ENCODE measurements at places on chromosomes 12 and 14.

DNA sequence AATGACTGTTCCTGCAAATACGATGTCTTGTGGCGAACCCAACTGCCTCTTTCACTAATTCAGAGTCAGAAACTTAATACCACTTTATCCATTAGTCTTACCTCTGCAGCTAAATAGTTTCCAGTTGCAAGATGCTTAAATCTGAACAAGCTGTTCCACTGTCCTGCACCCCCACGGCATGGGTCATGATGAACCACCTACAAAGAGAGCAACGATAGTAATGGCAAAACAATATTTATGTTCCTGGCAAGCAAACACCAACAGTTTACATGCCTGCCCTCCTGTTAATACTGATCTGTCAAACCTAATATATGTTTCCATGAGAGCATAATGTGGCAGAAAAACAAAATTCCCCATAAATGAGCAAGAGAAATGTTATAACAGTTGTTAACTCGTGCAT lies 121.9 kb downstream of the ITPR2 start:
- DNase-seq, result no peak

- DNase-seq, result no peak
Observed at GRCh38 chr12:67539946-67540345, 108.6 kb upstream of the DYRK2 start.

DNA sequence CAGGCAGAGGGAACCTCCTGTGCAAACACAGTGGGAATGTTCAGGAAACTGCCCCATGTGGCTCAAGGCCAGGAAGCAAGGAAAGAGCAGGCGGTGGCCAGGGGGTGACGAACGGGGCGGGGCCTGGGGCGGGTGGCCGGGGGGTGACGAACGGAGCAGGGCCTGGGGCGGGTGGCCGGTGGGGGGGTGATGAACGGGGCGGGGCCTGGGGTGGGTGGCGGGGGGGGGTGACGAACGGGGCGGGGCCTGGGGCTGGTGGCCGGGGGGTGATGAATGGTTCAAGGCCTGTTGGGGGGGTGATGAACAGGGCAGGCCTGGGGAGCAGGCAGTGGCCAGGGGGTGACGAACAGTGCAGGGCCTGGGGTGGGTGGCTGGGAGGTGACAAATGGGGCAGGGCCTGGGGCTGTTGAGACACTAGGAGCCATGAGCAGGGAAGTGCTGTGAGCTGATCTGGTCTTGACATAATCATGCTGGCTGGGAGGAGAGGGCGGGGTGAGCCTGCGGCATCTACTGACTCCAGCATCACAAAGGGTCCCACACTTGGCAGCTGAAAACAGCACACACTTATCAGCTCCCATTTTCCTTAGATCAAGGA lies 62.7 kb upstream of the FBRSL1 start:
- no peak for DNase-seq

DNA sequence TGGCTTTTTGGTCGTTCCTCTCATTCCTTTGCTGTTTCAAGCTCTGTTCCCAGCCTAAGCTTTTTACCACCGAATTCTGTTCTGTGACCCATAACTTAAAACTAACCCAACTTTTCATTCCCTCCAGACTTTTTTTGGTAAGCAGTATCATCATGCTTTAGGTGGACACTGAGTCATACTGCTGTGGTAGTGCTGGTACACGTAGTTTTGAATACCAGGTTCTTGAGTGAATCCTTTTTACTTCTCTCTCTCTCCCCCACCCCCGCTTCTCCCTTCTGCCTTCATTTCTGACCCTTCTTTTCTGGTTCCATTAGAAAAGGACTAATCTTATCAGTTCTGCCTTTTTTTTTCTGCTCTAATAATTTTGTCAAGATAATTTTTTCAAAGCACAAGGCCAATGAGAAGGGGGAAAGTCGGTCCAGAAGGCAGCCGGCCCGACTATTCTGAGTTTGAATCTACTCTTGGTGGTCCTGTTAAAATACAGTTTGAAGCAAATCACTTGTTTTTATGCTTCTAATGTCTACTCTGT lies 2.3 kb upstream of the MDM2 start:
- DNase-seq, result no peak

DNA sequence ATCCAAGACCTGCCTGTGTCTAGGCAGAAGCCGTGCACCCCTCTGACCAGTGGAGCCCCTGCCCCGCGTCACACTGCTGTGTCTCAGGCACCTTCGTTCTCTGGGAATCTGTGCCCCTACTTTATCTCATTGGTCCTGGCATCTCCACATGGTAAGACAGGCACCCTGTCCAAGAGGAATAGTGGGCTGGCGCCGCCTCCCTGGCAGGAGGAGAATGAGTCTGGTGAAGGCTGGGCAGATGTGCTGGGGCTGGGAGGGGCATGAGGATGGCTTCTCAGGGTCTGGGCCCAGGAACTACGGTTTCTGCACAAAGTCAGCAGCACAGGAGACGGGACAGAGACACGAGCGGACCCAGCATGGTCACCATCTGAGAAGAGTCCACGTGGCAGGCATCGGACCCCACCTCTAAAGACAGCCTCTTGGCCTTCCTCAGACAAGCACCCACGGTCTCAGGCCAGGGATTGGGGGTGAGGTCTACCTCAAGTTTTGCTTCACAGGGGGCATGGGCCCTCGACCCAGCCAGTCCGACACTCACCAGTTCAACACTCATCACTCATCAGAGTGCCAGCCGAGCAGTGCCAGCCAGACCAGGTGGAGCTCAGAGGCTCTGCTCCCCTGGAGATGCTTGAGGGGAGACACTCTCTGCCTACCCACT lies 306.7 kb downstream of the ADGRD1 start:
- no peak for DNase-seq

- DNase-seq, result no peak
Observed at GRCh38 chr12:69467366-69467765, 2.8 kb upstream of the FRS2 start.

DNA sequence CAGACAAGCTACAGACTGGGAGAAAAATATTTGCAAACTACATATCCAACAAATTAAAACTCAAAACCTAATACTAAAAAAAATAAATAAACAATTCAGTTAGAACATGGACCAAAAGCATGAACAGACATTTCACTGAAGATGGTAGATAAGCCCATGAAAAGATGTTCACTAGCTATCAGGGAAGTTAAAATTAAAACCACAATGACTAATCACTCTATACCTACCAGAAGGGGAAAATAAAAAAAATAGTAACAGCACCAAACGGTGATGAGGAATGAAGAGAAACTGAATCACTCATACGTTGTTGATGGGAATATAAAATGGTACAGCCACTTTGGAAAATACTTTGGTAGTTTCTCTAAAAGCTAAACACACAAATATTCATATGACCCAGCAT lies 31.1 kb upstream of the DHRS7 start:
- no peak for DNase-seq

DNA sequence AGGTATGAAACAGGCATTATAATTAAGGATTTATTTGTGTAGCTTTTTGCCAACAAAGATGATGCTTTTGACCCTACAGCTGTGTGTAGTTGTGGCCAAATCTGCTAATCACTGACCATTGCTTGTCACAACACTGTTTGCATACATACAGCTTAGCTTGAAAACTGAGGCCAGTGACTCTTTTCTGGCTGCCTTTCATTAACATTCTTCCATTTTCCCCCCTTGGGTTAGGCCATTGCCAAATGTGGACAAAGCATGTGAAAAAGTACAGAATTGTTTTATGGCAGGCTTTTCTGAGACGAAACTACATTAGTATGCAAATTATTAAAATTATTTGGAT lies 263.3 kb downstream of the SLC16A7 start:
- DNase-seq, result no peak

DNA sequence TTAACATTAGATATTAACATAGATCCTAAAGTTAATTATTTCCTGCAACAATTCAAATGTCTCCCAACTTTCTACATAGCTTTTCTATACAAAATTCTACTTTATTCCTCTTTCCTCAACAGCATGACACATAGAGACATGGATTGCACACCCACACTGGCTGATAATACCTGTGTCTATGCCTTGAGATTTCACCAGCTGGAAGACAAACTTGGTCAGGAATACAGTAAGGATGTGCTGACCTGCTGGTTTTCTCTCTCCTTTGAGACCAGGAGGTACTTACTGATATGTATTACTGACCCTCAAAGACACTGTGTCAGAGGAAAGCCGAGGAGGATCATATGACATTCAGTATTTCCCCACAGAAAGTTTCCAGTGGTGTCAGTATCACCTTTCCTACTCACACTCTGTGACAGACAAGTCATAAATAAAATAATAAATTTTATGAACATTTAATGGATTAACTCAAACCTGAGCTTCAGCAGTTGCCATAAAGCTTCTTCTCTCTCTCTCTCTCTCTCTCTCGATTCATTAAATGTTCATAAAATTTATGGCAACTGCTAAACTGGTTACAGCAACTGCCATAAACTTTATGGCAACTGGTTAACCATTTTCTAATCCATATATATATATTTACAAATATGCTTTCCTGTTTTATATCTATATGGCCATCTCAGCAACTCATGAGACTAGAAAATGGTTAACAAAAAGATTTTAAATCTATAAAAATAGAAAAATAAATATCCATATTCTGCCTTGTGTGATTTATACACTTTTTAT lies 22.7 kb downstream of the EIF2S3B start:
- no peak for DNase-seq

DNA sequence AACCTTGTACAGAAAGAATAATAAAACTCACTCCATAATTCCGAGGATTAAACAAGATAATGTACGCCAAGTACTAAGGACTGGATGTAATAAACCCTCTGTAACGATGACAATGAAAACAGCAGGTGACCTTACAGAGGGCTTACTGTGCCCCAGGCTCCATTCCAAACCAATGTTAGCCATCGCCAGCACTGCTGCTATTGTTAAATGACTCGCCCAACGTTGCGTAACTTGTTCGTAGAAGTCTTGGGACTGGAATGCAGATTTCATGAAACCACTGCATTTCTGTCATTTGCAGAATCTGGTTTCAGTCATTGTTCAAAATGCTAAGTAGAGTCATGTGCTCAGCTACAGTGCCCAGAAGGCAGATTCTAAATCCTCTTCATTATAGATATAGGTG lies 728 bp upstream of the STON2 start:
- DNase-seq, result no peak

GRCh38 chr14:73472185-73473114 lies 14.1 kb upstream of the NUMB start:
- DNase-seq, result no peak

DNA sequence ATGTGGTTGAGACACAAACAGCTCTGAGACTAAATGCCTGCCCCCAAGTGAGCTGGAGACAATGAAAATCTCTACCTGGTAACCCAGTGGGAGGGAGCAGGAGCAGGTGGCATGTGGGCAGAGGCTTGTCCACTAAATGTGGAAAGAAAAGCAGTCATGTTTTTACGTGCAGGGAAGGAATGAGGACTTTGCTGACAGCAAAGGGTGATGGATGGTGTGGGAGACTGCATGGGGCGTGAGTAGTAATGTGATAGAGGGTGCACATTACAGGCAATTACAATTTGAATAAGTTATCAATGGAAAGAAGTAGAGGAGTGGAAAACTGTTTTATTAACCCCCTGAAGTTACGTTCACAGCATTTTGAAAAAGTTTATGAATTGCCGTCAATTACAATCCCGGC lies 176.6 kb downstream of the NRXN3 start:
- DNase-seq, result no peak

DNA sequence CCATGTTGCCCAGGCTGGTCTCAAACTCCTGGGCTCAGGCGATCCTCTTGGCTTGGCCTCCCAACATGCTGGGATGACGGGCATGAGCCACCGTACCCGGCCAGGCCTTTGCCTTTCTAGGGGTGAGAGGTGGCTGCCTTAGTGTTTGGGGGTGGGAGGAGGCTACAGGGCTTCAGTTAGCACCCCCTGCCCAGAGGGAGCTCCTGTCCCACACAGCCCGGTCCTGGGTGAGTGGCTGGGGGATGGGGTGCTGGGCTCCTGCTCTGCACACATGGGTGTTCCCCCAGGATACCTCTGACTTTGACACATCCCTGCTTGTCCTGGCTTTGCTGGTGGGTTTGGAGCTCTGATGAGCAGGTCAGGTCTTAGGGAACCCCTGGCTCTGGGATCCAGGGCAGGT lies 9.9 kb downstream of the ULK1 start:
- DNase-seq, result no peak

DNA sequence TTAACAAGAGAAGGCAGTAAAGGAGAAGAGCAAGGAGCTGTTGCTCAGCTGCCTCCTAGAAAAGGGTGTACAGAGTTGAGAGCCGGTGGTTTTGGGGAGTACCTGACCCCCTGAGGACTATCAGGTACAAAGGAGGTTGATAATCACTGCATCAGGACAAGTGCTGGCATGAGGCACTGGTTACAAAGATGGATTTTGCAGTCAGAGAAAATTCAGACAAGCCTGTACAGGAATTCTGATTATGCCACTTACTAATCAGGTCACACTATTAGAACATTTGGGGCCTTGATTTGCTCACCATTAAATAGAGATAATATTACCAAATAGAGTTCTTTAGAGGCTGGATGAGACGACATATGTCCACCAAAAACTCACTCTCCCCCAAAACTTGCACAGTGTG lies 450.9 kb upstream of the TMPO start:
- no peak for DNase-seq

GRCh38 chr12:68612697-68613096 lies 2.0 kb downstream of the RAP1B start:
- no peak for DNase-seq

DNA sequence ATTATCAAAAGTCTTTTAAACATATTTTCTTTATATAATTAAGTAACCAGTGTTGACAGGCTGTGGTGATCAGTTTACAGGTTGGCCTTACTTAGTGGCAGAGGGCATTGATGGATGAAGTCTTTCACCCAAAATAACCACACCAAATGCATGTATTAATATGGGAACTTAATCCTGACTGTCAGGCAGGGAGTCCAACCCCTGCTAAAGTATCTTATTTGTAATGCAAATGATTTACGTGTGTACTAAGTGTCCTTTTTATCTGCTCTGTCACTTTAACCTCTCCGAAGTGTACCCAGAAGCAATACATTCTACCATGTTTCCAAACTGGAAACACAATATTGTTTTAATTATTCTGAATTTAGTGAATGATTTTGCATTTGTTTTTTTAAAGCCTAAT lies 1.4 kb downstream of the MYBPC1 start:
- no peak for DNase-seq

GRCh38 chr12:21718944-21719650 lies 55.4 kb downstream of the KCNJ8 start:
- no peak for DNase-seq

DNA sequence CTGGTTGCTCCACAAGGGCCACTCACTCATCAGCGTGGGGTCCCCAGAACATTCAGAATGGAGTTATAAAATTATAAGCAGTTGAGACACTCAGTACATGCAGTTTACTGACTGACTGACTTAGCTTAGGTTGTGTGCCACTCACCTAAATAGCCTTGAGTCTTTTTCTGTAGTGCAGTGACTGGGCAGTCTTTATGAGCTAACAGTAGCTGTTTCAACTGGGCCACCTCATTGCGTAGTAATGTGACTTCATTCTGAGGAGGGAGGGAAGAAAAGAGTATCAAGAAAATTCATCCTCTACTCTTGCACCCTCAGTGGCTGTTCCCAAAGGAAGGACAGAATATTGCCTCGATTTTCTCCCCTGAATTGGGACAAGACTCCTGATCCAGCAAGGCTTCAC lies 15.8 kb upstream of the NPFF start:
- DNase-seq, result no peak
